Fibroblast of lung (primary cell): ENCODE measurements at places on chromosomes 13 and 19. TPM values are rescaled to one million over a fixed set of nuclear protein-coding genes. Genes with fewer than 3 reads are reported as not detected.

- no peaks in the 10 kb centered on the region for H3K27me3 ChIP-seq
- peak; percentile 28 for DNase-seq
- no peak overlapping the region for H3K4me3 ChIP-seq
These were observed 390.8 kb downstream of the FOXO1 start for GRCh38 chr13:40275636-40276035.

DNA sequence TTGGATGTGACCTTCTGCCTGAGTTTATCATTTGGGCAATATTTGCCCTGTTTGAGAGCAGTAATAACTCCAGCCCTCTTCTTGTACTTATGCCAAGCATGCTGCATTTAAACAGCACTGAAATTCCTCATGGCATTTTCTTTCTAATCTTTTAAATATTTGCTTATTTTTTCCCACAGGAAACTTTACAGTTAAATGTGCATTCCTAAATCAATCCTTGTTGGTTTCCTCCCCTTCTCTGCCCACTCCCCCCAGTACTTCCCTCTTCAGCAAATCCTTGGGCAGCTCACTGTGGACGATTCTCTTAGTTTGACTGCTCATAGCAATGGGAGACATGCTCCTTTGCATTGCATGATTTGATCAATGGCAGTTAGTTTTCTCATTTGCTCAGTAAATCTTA is 68.7 kb downstream of the RAP2A start:
- no peak overlapping the region for H3K27ac ChIP-seq
- no peaks in the 10 kb centered on the region for H3K27me3 ChIP-seq
- H3K4me3 ChIP-seq, result no peak overlapping the region
- no peaks in the 10 kb centered on the region for H3K36me3 ChIP-seq
- peak; percentile 12 for DNase-seq
- H3K4me1 ChIP-seq, result peaks cover 2% of the 10 kb centered on the region

Gene BRSK1
- 3.9 and 5.1 TPM in 2 replicates for total RNA-seq

DNA sequence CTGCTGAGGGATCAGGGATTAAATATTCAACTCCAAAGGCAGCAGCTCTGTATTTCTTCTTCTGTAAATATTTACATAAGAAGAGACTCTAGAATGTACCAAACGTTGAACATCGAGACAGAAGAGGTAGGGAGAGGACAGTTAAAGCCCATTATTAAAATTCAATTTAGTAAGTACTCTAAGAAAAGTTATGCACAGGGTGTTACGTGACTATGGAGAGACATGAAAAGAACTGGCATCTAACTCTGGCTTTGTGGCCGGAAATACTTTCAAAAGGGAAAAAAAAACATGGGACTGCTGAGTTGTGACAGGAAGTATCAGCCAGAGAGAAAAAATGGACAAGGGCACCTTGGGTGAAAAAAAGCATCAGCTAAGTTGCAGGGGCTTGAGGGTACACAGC is 36.7 kb downstream of the LNX2 start:
- no peak overlapping the region for H3K27ac ChIP-seq
- peaks cover 3% of the 10 kb centered on the region for H3K4me1 ChIP-seq
- DNase-seq, result no peak
- no peaks in the 10 kb centered on the region for H3K36me3 ChIP-seq
- no peaks in the 10 kb centered on the region for H3K27me3 ChIP-seq
- H3K4me3 ChIP-seq, result no peak overlapping the region

GRCh38 chr19:44176590-44176989 is 11.7 kb downstream of the ZNF226 start:
- no peaks in the 10 kb centered on the region for H3K27me3 ChIP-seq
- peak; percentile 42 for DNase-seq
- H3K27ac ChIP-seq, result no peak overlapping the region
- H3K4me3 ChIP-seq, result no peak overlapping the region

GRCh38 chr13:109400624-109401257 is 385.6 kb downstream of the IRS2 start:
- no peaks in the 10 kb centered on the region for H3K27me3 ChIP-seq
- H3K4me1 ChIP-seq, result no peaks in the 10 kb centered on the region
- no peaks in the 10 kb centered on the region for H3K36me3 ChIP-seq
- no peak overlapping the region for H3K4me3 ChIP-seq
- DNase-seq, result no peak
- no peak overlapping the region for H3K27ac ChIP-seq
